ENCODE measurements at places on chromosomes 5 and 9. TPM values are rescaled to one million over a fixed set of nuclear protein-coding genes. Genes with fewer than 3 reads are reported as not detected.

DNA sequence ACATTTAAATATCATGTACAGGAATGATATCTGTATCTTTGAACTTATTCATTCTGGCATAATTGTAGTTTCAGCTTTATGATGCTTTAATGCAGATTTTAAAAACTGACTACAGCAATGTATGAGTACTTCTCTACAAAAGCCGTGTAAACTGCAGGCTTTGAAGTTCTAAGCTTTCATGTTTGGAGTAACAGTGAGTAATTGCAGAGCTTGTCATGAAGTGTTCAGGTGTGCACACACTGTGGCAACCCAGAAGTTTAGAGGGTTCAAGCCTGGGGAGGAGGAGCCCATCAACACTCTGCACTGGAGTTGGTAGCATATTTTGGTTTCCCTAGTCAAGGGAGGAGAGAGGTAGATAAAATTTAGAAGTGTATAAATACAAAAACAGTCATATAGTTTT, 130.9 kb downstream of the CD180 start:
- DNase-seq: no peak
- no peak overlapping the region for H3K27ac ChIP-seq
- peaks cover 11% of the 10 kb centered on the region for H3K4me1 ChIP-seq
- H3K36me3 ChIP-seq: no peaks in the 10 kb centered on the region

DNA sequence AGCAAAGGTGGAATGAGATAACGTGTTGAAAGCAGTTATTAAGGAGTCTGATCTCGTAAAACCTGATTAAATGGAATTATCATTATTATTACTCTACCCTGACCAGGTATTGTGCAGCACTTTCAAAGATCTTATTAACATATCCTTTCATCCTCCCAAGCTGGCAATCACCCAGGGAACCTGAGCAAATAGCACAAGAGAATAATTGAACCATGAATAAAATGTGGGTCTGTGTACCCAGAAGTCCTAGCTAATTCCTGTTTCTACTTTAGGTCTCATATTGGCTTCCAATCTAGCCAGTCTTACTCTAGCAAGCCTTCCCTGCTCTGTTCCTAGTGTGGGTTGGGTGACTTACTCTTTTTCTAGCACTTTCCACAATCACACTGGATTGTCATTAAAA, 162.2 kb upstream of the STK32A start:
- no peak overlapping the region for H3K27ac ChIP-seq
- no peaks in the 10 kb centered on the region for H3K4me1 ChIP-seq
- no peak for DNase-seq
- no peaks in the 10 kb centered on the region for H3K36me3 ChIP-seq
- no peaks in the 10 kb centered on the region for H3K27me3 ChIP-seq

DNA sequence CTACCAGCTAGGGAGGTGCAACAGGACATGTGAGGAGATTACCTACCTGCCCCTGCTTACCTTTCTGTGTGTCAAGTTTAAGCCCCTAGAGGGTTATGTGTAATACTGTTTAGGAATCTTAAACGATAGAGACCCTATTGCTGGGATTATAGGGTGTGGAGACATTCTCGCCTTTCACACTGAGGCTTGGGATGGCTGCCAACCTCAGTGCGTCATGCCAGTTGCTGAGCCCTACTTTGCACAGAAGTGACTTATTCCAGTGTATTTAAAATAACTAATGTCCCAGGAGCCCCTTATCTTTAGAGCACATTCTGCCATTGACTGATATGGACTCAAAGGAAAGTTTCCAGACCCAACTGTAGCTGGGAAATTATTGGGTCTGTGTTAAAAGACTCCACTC, 76.6 kb upstream of the XPA start:
- peaks cover 22% of the 10 kb centered on the region for H3K27me3 ChIP-seq
- no peak overlapping the region for H3K4me3 ChIP-seq
- no peaks in the 10 kb centered on the region for H3K36me3 ChIP-seq
- H3K4me1 ChIP-seq: no peaks in the 10 kb centered on the region
- no peak for DNase-seq

DNA sequence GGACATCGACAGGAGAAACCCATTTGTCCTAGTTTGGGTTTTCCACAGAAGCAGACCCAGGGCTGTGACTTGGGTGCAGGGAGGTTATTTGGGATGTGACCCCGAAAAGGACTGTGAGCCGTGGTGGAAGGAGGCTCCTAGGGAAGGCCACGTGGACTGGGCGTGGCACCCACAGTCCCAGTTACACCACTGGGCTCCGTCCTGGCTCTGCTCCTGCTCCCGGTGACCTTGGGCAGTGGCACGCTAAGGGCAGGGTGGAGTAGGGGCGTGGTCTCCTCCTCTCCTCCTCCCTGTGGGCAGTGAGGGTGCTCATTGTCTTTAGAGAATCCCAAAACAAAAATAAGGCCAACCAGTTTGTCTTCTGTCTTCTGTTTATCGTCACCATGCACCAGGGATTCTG, 190.1 kb downstream of the GADD45G start:
- H3K27me3 ChIP-seq: no peaks in the 10 kb centered on the region
- DNase-seq: no peak
- H3K4me3 ChIP-seq: no peak overlapping the region
- H3K27ac ChIP-seq: no peak overlapping the region
- no peaks in the 10 kb centered on the region for H3K36me3 ChIP-seq
- peaks cover 5% of the 10 kb centered on the region for H3K4me1 ChIP-seq

GRCh38 chr5:142725231-142726187, 39.6 kb upstream of the FGF1 start:
- no peaks in the 10 kb centered on the region for H3K4me1 ChIP-seq
- H3K36me3 ChIP-seq: no peaks in the 10 kb centered on the region
- peaks cover 2% of the 10 kb centered on the region for H3K27me3 ChIP-seq
- no peak for DNase-seq
- no peak overlapping the region for H3K4me3 ChIP-seq

DNA sequence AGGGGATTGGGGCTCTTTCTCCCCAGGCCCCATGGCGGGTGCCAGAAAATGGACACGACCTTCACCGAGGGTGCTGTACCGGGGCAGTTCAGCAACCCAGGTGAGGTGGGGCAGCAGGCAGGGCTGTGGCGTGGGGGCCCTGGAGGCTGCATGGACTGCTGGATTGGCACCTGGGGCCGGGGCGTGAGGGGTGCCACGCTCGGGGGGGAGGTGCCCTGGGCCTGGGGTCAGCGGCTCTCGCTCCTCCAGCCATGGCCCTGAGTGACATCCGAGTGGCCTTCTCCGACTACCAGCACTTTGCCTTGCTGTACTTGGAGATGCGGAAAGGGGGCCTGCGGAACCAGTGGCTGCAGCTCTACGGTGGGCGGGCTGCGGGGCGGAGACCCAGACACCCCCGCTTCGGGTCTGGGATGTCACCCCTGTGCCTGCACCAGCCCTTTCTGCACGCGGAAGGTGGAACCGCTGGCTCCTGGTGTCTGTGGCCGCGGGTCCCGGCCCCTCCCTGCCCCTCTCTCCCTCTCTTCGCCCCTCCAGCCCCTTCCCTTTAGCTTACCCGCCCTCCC, 1.8 kb downstream of the LCNL1 start:
- no peaks in the 10 kb centered on the region for H3K36me3 ChIP-seq
- no peak overlapping the region for H3K27ac ChIP-seq
- H3K4me1 ChIP-seq: no peaks in the 10 kb centered on the region
- H3K27me3 ChIP-seq: peaks cover 28% of the 10 kb centered on the region
- no peak for DNase-seq

DNA sequence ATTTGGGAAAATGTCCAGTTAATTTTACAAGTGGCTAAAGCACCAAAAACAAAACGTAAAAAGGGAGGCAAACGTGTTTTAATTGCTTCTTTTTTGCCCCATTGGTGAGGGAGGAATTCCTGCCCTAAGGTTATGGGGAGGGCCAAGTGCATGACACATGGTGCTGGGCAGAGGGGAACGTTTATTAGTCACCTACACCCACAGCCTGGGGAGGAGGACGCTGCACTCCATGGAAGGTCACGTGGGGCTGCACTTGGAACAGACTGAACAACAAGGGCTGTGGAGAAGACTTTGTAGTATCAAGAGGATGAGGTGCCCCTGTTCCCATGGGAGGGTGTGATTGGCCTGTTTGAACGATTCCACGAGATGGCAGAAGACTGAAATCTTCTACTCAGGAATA, 13.7 kb upstream of the ADAMTS16 start:
- no peaks in the 10 kb centered on the region for H3K27me3 ChIP-seq
- H3K27ac ChIP-seq: no peak overlapping the region
- no peaks in the 10 kb centered on the region for H3K36me3 ChIP-seq
- no peak for DNase-seq

- peak; percentile 56 for DNase-seq
- peak overlapping the region; percentile 81 for H3K27ac ChIP-seq
- H3K4me1 ChIP-seq: peaks cover 47% of the 10 kb centered on the region
- peaks cover 3% of the 10 kb centered on the region for H3K36me3 ChIP-seq
- H3K4me3 ChIP-seq: peak overlapping the region; percentile 94
- H3K27me3 ChIP-seq: no peaks in the 10 kb centered on the region
These were observed 782 bp downstream of the BICD2 start for GRCh38 chr9:92763721-92764380.

GRCh38 chr5:135095871-135096270, 61.8 kb upstream of the PITX1 start:
- no peak for DNase-seq
- H3K27ac ChIP-seq: no peak overlapping the region
- no peaks in the 10 kb centered on the region for H3K4me1 ChIP-seq
- H3K27me3 ChIP-seq: peaks cover 9% of the 10 kb centered on the region
- H3K4me3 ChIP-seq: no peak overlapping the region

DNA sequence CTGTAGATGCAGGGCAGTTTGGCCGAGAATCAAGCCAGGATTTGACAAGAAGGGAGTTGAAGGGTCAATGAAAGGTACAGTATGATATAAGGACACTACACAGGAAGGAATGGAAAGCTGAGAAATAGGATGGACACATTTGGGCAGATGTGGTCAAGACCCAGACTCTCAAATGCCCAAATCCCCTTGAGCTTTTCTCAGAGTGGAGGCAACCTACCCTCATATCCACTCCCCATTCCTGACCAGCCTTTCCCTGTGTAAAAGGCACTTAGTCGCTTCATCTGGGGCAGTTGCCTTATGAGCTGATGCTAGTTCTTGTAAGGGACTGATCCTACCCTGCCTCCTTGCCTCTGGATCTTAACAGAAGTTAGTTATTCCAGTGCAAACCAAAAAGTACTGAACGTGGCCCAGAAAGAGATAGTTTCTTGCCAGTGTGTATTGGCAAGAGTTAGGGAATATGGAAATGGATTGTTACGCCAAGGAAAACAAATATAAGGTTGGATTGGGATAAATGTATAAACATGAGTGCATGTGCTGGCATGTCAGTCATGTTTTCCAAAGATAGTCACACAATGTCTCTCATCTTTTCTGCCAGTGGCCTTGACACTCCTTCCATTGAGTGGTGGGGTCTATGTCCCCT, 4.1 kb upstream of the MCCC2 start:
- H3K27me3 ChIP-seq: no peaks in the 10 kb centered on the region
- no peak overlapping the region for H3K4me3 ChIP-seq
- no peak for DNase-seq
- H3K36me3 ChIP-seq: peaks cover 3% of the 10 kb centered on the region

Gene TAF11L6
- total RNA-seq: not detected

Gene IL11RA
- total RNA-seq: 33.0 TPM

Gene GKAP1
- 1.8 TPM for total RNA-seq

Gene MEIKIN
- total RNA-seq: not detected

Gene TAF11L4
- not detected for total RNA-seq

Gene OLFM1
- total RNA-seq: not detected

Gene CKMT2
- not detected for total RNA-seq

Gene LCN15
- total RNA-seq: not detected

Gene ABO
- total RNA-seq: not detected

Gene FUBP3
- total RNA-seq: 36.4 TPM

Gene PCDHA10
- total RNA-seq: not detected

Gene PIP5KL1
- 2.7 TPM for total RNA-seq

Gene SLC46A2
- not detected for total RNA-seq

Gene ANAPC2
- 60.2 TPM for total RNA-seq

Data from activated CD8-positive, alpha-beta T cell treated with anti-CD3 and anti-CD28 coated beads, Interleukin-2, amount 10 ng/mL, durations not matched to agents 7 days and 5 days (primary cell).